ENCODE measurements at places on chromosomes 1 and 21.

DNA sequence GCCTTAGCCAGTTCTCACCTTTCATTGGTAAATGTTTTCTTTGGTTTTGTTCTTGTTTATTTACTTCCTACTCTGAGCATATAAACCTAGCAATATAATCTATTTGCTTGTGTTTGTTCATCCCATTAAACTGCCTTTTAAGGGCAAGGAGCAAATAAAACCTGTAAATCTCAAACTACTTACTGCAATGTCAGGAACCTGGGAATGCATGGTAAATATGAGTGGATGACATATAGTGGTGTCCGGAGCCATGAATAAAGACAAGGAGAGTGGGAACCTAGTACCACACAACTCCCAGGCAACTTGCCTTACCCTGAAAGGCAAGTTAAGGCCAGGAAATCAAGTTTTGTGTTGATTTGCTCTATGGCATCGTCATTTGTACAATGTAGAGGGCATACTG is 1133.7 kb upstream of the NCAM2 start:
- DNase-seq: no peak

DNA sequence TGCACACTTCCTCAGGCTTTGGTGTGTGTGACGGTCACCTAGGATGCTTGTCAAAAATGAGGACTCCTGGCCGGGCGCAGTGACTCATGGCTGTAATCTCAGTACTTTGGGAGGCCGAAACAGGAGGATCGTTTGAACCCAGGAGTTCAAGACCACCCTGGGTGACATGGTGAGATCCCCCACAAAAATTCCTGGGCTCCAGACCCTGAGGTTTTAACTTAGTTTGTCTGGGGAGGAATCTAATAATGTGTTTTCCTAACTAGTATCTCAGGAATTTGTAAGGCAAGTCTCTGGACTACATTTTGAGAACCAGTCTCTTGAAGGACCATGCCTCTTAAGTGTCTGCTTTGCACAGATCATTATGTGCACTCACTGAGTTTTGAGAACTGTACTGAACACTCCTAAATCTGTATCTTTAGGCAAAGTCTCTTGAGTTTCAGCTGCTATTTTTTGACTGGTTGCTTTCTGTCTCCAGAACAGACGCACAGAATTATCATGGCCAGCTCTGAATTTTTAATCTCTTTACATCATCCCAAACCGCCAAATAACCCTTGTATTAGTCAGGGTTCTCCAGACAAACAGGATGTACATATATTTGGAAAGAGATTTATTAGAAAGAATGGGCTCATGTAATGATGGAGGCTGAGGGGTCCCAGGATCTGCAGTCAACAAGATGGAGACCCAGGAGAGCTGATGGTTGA is 45.5 kb upstream of the VANGL1 start:
- DNase-seq: no peak

DNA sequence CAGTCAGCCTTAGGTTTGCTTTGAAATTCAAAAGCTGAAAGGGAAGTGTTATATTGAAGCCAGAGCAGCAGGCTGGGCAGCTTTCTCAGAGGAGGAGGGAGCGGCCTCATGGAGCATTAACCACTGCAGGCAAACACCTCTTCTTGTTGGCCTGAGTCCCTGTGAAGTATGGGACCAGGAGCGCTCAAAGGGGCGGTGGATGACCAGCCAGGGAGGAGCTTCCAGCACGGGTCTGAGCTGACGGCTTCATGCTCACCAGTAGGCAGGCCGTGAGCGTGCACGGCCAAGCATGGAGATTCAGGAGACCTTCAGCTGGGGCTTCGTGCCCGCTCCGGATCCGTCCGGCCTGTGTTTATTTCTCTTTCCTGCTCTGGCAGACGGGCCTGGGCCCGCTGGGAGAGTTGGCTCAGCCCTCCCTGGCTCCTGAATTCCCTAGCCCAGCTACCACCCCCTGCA is 245.2 kb downstream of the TRABD2B start:
- DNase-seq: no peak

- DNase-seq: no peak
Measured at GRCh38 chr21:29117372-29117955, 13.0 kb upstream of the MAP3K7CL start.

DNA sequence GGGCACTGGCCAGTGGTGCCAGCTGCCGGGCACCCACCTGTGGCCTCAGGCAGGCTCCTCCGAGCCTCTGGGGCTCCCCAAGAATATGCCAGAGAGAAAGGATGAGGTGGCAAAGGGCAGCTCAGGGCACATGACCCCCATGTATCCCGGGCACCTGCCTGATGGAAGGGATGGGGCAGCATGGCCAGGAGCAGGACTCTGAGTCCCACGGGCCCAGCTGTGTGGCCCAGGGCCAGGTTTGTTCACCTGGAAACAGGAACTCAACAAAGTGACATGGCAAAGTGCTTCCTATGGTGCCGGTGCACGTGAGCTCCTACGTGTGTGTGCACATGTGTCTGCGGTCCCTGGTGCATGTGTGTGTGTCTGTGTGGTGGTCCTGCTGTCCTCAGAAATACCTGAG is 9.5 kb upstream of the GPR153 start:
- no peak for DNase-seq

- DNase-seq: no peak
Measured at GRCh38 chr1:154748405-154748775, 121.7 kb downstream of the KCNN3 start.

DNA sequence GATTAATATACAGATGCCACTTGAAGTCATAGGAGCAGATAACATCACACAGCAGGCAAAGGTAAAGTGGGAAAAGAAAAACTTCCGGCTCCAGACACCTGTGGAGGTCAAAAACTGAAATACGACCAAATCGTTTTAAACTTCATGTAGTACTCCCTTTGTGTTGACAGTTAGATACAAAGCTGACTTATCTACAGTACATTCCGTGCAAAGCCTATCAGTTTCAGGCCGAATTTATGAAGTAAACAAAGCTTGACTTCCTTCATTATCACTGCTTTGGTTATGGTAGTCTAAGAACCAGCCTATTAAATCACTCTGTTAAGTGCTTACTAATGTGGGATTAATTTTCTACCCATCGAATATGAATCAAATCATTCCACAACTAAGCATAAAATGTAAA is 156.3 kb downstream of the SMYD3 start:
- no peak for DNase-seq

- DNase-seq: no peak
Measured at GRCh38 chr1:107963008-107963407, 2.0 kb downstream of the VAV3 start.

DNA sequence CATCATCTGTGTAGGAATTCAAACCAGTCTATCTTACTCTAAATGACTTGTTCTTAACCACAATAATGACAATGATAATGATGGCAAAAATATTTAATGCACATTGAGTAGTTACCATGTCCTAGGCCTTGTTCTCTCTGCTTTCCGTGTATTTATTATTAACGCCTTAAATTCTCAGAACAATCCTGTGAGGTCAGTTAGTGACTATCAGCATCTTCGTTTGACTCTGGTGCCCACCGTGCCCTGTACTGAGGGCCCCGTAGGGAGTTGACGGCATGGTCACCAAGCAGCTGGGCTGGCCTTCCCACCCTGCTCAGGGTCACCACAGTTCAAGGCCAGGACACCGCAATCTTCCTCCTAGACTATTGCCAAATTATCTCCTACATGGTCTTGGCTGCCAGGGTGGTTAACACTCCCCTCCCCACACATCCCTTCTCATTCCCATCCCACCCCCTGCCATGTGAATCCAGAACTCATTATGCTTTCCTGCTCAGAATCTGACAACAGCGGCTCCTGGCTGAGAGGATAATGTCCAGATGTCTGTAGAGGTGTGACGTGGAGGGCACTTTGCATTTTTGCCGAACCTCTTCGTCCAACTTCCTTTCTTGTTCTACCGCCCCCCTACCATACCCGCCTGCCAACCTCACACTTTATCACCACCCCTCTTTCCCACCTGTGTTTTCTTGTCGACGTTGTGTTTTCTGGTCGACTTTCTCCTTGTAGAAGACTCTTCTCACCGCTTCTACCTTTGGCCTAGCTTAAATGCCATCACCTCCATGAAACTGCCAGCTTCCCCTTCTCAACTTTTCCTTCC is 33.4 kb downstream of the IGFN1 start:
- no peak for DNase-seq

- DNase-seq: no peak
Measured at GRCh38 chr1:198003468-198003867, 86.3 kb downstream of the LHX9 start.

DNA sequence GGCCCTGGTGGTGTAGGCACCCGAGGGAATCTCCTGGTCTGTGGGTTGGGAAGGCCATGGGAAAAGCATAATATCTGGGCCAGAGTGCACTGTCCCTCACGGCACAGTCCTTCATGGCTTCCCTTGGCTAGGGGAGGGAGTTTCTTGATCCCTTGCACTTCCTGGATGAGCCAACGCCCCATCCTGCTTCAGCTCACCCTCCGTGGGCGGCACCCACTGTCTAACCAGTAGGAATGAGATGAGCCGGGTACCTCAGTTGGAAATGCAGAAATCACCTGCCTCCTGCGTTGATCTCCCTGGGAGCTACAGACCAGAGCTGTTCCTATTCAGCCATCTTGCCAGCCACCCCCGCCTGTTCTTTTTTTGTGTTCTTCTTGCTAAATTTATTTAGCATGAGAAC is 134.4 kb downstream of the LEPR start:
- no peak for DNase-seq

DNA sequence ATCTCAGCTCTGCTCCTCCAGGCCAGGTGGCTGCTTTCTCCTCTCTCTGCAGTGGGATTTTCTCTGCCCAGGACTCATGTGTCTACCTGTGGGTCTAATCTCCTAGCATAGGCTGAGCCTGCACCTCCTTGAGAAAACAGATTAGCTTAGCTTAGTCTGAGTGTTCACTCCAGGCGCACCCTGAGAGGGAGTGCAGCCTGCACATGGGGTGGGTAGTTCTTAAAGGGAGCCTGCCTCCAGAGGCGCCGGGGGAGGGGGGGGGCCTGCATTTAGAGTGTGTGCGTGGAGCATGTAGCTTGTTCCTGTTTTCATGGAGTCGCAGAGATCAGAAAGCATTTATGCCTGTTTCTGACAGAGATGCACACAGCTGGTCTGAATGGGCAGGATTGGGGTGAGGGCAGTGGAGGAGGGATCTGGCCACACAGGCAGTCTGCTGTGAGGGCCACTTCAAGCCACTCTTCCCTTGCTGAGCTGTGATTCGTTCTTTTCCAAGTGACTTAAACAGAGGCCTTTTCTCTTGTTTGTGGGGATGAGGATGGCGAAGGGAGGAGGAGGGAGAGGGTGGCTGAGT is 45.2 kb downstream of the GALNT2 start:
- DNase-seq: no peak

DNA sequence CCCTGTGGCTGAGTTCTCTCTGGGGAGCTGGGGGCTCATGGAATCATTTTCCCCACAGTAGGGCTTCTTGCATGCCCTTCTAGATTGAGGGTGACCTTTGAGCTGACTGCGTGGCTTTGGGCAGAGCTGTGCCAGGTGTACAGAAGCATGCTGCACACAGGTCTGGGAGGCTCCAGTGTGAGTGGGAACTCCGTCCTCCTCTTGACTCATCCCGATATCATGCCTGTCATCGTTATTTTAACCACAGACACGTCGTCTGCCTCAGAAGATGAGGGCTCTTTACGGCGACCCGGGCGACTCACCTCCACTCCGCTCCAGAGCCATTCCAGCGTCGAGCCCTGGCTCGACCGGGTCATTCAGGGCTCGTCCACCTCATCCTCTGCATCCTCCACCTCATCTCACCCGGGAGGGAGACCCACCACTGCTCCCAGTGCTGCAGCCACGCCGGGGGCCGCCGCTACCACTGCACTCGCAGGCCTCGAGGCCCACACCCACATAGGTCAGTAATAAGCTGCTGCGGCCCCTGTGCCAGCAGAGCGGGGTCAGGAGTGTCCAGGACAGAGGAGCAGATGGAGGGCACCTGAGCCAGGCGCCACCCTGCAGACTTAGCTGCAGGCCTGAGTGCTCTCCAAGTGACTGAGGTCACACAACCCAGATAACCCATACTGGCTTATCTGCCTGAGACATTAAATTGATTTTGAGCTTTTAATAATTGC is 39.8 kb downstream of the DIP2A start:
- no peak for DNase-seq

DNA sequence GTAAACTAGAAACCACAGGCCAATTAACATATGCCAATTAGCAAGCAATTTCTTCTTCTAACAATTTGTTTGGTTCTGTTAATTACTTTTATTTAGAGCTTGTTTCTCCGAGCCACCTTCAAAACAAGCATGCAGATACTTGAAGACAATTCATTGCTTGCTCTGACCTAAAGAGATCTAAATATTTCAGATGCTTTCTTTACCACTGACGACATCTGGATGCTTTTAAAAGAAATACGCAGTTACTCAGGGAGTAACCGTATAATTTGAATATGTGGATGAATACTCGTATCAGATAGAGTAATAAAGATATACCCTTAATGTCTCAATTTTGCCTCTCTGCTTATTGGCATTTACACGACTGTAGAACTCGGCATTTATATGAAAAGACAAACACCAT is 390.0 kb downstream of the DISC1 start:
- DNase-seq: no peak

- no peak for DNase-seq
Measured at GRCh38 chr1:4527819-4528218, 126.6 kb upstream of the AJAP1 start.

DNA sequence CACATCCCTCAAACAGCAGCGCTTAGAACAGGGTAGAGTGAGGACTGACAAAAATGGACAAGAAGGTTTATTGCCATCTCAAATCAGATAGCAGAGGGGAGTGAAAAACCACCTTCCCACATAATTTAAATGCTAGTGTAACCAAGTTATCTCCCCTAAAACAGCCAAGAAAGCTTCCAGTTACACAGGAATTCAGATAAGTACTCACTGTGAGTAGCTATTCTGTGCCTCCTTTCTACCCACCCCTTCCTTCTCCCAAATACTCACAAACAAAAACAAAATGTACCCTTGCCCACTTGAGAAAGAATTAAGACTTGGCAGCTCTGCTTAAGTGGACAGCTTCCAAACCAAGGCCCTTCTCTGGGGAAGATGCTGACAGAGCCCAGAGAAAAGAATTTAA is 9.1 kb downstream of the OTUD7B start:
- DNase-seq: no peak

GRCh38 chr1:99146129-99146848 is 118.0 kb upstream of the PLPPR4 start:
- no peak for DNase-seq

GRCh38 chr1:33897092-33897725 is 33.3 kb downstream of the HMGB4 start:
- DNase-seq: no peak
